Activated T-cell treated with anti-CD3 and anti-CD28 coated beads, Interleukin-2, amount 50 U/mL, for 1 hour (primary cell): ENCODE measurements at places on chromosomes 3 and 15.

DNA sequence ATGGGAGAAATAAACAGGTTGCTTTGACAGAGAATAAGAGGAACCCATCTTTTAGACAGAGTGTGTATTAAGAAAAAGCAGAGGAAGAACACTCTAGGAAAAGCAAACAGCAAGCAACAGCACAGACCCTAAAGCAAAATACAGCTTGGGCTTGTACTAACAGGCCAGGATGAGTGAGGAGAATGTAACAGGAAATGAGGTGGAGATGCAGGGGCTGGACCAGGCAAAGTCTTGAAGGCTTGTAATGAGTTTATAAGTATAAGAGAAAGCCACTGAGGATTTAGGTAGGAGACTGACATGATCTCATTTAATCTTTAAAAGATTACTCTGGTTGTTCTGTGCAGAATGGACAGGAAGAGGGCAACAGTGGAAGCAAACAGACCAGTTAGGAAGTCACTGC, 4.9 kb downstream of the UBR1 start:
- no peak for DNase-seq

GRCh38 chr15:51218299-51218938, 120.0 kb downstream of the CYP19A1 start:
- no peak for DNase-seq

GRCh38 chr3:170419557-170420087, 954 bp downstream of the CLDN11 start:
- DNase-seq: no peak

- DNase-seq: no peak
These were observed 14.0 kb upstream of the RTP3 start for GRCh38 chr3:46483825-46484224.

DNA sequence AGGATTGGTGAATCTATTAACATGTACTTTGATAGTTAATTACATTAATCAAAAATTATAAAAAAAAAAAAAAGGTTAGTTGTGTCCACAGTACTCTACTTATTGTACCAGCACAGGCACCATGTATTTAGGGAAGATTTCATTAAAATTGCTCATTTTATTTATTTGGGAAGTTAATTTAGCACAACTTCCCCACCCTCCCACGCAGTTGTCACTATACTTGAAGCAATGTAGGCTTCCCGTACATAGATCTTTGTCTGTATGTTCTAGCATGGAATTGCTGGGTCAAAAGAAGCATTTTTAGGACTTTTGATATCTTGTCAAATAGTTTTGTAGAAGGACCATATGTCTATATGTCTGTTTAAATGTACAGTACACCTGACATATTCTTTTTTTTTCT, 4.4 kb downstream of the GPR27 start:
- no peak for DNase-seq

DNA sequence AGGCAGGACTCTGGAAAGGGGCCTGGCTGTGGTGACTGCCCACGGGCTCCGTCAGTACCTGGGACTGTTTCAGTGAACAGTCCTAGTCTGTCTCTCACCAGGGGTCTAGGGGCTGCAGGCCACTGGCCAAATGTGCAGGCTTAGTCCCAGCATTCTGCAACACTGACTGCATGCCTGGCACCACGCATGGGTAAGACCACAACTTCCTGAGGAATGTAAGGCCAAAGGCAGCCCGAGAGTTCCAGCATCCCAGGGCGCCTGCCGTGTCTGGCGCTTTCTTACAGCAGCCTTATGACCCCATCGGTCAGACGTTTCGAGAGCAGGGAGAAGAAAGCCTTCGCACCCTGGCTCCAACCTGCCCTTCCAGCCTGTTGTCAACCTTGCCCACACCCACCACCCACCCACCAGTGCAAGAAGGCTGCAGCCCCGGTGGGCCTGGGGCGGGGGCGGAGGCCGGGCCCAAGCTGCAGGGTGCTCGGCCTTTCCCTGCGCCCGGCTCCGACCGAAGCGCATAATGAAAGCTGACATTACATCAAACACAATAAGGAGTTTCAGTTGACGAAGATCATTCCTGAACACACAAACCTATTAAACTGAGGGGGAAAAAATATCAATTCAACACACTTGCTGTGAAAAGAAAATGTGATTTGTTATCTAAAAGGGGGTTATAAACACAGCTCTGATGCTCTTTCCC, 29.5 kb upstream of the TMEM115 start:
- no peak for DNase-seq

DNA sequence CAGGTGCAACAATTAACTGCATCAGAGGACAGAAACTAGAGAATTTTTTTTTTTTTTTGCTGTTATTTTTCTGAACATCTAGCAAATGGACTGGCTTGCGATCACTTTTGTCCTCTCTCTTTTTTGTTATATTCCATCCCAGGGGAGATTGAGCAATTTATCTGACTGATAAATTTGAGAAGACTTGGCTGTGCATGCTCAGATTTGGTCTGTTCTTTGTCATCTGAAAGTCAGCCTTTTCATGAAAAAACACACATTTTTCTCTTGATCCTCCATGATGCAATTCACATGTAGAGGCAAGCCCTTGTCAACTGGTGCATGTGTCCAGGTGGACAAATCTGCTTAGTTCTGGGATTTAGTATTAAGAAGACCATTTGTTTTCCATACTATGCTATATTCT, 309.3 kb downstream of the LRRC3B start:
- DNase-seq: no peak

GRCh38 chr3:13824521-13825310, 55.2 kb downstream of the WNT7A start:
- DNase-seq: no peak

- no peak for DNase-seq
These were observed 2.8 kb downstream of the PIGZ start for GRCh38 chr3:196965804-196966173.

- no peak for DNase-seq
These were observed 1.1 kb upstream of the PPARG start for GRCh38 chr3:12287727-12288181.

DNA sequence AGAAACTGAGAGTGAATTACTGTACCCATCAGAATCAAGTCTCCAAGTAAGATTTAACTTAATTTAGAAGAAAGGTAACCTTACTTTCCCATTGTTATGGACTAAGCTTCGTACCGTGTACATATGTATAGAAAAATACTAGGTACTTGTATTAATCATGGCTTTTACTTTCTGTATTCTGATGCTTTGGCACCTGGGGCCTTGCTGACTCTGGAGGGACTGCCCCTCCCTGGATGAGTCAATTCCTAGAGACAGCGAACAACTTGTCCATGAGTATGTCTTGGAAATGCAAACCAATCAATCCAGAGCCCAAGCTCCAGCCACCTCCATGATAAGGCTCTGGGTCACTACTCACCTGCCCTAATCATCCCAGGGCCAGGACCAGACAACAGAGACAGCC, 50.0 kb upstream of the DGKG start:
- DNase-seq: no peak

GRCh38 chr3:14614862-14615261, 36.7 kb upstream of the CCDC174 start:
- no peak for DNase-seq

DNA sequence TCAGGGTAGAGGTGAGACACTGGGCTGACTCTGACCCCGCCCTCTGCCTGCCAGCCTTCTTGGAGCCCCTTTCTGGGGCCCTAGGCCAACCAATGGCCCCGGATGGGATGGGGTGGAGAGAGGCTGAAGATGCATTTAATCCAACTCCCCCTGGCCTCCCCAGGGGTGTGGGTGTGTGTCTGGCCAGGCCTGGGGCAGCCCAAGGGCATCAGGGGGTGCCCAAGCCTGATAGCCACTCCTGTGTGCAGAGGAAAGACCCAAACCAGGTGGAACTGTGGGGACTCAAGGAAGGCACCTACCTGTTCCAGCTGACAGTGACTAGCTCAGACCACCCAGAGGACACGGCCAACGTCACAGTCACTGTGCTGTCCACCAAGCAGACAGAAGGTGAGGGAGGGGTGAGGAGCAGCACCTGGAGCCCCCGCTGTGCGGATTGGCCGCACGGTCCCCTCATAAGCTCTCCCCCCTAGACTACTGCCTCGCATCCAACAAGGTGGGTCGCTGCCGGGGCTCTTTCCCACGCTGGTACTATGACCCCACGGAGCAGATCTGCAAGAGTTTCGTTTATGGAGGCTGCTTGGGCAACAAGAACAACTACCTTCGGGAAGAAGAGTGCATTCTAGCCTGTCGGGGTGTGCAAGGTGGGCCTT, 9.5 kb downstream of the SPINT1 start:
- DNase-seq: no peak

- no peak for DNase-seq
These were observed 286.5 kb downstream of the LPP start for GRCh38 chr3:188440340-188440972.

- DNase-seq: no peak
These were observed 31.8 kb downstream of the ADAMTS17 start for GRCh38 chr15:100310041-100310405.

DNA sequence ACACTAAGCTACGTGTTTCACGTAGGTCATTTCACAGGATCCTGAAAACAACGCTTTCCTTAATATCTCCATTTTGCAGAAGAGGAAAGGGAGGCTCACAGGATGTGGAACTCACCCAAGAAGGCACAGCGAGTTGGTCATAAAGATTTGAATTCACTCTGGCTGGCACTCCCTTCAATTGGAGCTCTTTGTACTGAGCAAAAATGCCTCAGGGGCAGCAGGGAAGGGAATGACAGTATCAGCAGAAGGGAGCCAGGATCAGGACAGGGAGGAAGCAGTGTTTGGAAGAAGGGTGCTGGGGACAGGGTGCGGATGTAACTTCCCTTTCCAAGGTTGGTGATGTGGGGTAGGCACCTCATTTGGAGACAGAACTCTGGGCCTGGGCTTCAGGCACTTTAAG, 1.1 kb upstream of the ST6GAL1 start:
- DNase-seq: no peak

GRCh38 chr15:52071570-52071969, 41.0 kb downstream of the BCL2L10 start:
- DNase-seq: no peak

GRCh38 chr3:16770021-16770420, 114.7 kb upstream of the PLCL2 start:
- DNase-seq: no peak

GRCh38 chr15:89631902-89632264, 23.4 kb downstream of the KIF7 start:
- no peak for DNase-seq

- DNase-seq: no peak
These were observed 37.2 kb downstream of the SSUH2 start for GRCh38 chr3:8607234-8608040.

DNA sequence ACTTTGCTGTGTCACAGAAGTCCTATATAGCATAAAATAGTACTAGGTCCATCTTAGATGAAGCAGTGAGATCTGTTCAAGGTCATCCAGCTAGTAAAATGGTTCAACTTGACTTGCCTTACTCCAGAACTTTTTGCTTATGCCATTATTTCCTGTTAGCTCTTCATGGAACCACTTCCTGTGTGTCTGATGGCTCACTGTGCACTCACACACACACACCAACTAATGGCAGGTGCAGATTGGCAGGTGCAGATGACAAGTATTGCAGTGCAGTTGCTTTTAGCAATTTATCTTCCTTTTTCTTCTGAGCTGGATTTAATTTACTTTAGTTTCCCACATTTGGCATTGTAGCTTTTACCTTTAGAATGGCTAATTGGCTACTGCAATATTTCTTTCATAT, 29.8 kb downstream of the GOLGA8S start:
- no peak for DNase-seq

DNA sequence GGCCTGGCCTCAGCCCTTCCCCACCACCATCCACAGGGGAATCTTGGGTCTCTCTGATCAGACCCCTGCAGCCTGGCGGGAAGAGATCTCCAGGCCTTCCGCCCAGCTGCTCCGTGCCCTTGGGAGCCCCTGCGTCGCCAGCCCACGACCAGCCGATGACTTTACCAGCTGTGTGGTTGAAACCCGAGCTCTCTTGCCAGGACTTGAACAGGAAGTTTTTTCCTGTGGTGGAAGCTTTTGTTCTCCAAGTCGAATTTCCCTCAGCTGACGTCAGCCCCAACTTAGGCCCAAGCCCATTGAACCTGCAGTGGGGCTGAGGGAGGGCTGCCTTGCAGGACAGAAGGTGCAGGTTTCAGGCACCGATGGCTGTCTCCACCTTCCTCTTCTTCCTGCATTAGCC, 51.7 kb upstream of the SMAD3 start:
- DNase-seq: no peak

DNA sequence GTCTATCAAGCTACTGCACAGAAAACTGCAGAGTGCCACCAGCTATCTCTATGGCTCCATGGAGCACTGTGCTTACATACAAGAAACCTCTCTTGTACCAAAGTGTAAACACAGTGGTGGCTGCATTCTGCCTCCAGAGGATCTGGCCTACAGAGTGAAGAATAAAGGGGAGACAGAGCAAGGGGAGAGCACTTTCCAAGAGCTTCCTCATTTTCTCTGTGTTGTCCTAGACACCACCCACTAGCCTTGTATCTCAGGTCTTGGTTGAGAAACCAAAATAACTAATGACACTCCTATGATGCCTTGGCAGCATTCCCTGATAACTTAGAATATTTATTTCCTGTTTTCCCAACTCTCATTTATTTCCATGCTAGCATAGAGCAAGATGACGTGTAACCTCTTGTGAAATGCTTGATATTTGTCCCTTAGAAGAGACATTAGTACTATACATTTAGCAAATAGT, 56.9 kb upstream of the PHLDB2 start:
- no peak for DNase-seq

DNA sequence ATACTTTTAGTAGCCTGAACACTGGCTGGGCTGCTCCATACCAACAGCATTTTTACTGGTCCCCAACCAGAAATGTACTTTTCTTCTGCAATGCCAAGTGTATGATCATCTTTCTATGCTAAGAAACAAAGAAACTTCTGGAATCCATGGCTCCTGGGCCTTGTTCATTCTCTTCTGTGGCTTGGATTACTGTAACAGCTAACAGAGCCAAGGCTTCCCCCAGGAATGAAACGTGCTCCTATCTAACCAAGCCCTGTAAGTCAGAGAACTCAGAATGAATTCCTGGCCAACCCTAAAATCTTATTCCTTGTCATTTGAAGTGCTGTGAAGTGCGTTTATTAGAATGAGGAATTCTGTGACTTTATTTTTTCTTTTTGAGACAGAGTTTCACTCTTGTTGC, 102.9 kb upstream of the RAD18 start:
- DNase-seq: no peak

DNA sequence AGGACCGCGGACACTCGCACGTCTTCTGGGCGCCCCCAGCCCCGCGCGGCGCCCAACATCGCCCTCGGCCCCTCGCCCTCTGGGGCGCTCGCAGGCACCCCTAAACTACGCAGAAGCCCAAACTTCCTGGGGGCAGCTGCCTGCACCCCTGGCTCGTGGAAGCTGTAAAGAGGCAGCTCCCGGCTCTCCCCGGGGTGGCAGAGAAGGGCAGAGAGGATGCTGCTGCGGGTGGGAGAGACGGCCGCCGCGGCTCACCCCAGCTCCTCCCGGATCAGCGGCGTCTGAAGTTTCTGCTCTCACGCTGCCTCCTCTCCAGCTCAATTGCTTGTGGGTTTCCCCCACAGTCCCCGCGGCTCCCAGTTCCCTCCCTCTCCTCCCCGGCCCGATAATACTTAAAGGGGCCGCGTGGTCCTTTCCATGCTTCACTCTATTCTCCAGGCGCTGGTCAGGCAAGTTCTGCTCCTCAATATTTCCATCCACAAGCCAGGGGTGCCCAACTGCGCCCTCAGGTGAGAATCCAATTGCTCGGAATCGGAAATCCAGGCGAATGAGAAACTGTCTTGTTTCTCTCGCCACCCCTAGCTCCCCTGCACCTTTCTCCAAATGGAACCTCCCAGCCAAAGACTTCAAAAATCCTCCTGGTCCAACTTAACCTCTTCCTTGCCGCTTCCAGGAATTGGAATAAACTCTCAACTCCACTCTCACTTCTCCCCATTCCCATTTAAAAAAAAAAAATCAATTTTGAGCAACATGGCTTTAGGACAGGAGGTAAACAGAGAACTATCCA, 748.5 kb downstream of the ROBO1 start:
- DNase-seq: no peak

- DNase-seq: no peak
These were observed 64.0 kb downstream of the P3H2 start for GRCh38 chr3:190056742-190057141.
